ENCODE measurements at places on chromosomes 16 and 17.

- no peak for DNase-seq
Measured at GRCh38 chr16:48434653-48435317, 49.6 kb upstream of the SIAH1 start.

- DNase-seq: no peak
Measured at GRCh38 chr17:72392056-72393010, 271.5 kb downstream of the SOX9 start.

DNA sequence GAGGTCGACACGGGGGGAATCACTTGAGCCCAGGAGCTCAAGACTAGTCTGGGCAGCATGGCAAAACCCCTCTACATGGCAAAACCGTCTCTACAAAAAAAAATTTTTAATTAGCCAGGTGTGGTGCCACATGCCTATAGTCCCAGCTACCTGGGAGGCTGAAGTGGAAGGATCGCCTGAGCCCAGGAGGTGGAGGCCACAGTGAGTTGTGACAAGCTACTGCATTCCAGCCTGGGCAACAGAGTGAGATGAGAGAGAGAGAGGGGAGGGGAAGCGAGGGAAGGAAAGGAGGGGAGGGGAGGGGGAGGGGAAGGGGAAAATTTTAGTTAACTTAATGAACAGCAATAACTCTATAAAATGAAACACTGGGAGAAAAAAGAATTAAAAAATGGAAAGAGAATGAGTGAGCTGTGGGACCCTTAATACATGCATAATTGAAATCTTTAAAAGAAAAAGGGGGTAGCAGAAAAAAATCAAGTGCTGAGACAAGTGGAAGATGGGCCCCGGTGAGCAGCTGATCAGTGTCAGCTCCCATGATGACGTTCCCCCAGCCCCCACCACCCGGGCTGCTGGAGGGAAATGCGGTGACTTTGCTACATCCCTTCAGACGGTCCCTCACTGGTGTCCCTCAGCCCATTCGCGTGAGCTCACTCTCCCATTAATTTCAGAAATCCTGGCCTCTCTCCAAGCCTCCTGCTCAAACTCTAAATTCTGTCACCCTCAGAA, 2.7 kb downstream of the ASGR2 start:
- no peak for DNase-seq

DNA sequence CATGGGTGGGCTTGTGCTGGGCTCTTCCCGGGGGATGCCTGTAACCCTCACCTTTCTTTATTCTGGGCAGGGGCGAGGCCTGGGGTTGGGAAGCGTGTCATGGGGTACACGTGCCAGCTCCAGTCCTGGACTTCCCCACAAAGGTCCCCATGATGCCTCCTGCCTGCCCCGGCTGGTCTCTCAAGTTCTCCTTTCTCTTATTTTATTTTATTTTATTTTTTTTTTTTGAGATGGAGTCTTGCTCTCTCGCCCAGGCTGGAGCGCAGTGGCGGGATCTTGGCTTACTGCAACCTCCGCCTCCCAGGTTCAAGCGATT, 8.6 kb downstream of the ATP2A3 start:
- DNase-seq: no peak

DNA sequence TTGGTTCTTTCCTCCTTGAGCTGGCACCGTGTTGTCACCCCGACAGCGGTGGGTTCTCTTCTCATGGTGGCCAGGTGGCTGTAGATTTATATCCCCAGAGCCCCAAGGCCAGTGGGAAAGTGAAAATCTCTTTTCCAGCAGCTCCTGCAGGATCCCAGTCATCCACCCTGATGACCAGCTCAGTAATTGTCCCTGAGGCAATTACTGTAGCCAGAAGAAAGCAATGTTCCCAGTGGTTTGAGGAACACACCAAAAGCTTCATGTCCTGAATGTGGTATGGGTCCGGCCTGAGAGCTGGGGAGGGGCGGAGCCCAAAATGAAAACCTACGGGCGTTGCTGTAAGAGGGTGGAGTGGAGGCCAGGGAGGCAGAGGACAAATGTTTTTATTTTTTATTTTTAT, 69.0 kb downstream of the WSB1 start:
- no peak for DNase-seq

GRCh38 chr17:62134397-62134796, 69.3 kb upstream of the MED13 start:
- no peak for DNase-seq

DNA sequence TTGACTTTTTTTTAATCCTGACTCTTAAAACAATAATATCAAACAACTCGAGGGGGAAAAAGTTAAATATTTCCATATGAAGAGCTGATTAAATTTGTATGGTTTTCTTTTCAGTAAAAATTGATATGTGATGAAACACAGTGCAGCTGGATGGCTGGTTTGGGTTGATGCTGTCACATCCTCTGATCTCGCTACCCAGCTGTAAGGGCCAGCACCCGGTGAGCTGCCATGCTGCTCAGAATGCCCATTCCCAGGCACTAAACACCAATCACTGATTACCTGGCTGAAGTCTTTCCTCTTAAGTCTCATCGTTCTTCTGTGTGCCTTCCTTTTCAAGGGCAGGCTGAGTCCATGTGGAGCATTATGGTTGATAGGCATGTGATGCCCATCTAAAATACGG, 234.3 kb downstream of the IRX3 start:
- DNase-seq: no peak

All from NCI-H2171 (cell line).